ENCODE measurements at places on chromosomes 4 and X.

- DNase-seq, result no peak
Measured at GRCh38 chr4:22850630-22851029, 157.9 kb downstream of the GBA3 start.

- DNase-seq, result no peak
Measured at GRCh38 chrX:94204524-94204923, 530.5 kb downstream of the FAM133A start.

GRCh38 chr4:187478292-187479140 lies 517.1 kb upstream of the ZFP42 start:
- no peak for DNase-seq

DNA sequence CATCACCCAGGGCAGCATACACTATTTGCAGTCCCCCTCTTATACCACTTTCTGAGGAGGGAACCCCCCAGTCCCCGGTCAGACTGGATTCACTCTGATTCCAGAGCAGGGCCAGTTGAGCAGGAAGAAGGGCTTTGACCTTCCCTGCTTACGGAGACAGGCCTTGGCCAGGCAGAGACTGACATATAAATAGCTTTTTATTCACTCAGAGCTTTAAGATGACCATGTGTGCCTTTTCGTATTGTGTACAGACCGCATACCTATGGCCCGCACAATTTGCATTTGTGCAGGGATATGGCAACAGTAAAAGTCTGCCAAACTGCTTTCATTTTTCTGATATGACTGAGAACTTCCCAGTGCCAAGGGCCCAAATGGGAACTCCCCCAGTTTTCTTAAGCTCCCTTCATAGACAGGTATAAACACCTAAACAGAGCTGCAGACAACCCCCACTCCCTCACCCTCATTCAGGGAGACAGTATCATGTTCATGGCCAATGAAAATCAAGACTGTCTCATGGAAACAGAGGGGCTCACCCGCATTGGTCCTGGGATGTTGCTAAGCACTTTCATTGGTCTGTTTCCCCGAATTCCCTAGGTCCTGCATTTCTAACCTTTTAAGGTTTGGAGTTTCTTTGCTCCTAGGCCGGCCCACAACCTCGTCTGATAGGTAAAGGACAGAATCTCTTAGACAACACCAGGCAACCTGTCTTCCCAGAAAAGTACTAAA lies 86.0 kb downstream of the RTL5 start:
- DNase-seq, result no peak

DNA sequence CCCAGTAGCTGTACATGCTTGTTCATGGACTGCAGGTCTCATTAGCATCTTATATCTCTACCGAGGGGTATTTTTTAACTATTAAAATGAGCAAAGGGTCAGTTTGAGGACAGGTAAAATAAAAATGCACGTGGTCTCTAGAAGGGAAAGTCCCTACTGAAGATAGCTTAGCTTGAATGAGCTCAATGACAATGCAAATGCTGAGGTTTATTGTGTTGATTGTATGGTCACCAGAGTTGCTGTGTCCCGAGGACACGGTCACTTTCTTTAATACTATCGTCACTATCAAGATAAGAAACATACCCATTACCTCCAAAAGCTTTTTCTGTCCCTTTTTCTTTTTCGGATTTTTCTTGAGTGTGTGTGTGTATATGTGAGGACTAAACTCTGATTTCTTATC lies 250.5 kb upstream of the PRKX start:
- no peak for DNase-seq
